ENCODE measurements at places on chromosomes 2 and 18.

GRCh38 chr2:167331636-167332232 is 443.5 kb downstream of the XIRP2 start:
- ATAC-seq: no peak

DNA sequence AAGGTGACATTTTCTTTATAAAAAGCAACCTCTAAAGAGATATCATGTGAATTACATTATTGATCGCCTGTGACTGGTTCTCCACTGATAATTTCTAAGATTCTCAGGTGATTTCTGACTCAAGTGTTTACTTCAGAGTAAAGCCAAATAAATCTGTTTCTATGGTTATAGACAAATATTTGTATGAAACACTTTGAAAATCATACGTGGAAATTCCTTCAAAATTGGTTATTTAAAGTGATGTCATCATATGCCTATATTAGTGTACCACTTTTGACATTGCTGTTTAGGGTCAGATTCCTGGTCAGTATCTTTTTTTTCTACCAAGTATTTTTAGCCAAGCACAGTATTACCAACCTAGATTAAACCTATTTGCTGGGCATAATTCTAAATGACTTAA is 881.3 kb upstream of the FAM98A start:
- ATAC-seq: no peak

DNA sequence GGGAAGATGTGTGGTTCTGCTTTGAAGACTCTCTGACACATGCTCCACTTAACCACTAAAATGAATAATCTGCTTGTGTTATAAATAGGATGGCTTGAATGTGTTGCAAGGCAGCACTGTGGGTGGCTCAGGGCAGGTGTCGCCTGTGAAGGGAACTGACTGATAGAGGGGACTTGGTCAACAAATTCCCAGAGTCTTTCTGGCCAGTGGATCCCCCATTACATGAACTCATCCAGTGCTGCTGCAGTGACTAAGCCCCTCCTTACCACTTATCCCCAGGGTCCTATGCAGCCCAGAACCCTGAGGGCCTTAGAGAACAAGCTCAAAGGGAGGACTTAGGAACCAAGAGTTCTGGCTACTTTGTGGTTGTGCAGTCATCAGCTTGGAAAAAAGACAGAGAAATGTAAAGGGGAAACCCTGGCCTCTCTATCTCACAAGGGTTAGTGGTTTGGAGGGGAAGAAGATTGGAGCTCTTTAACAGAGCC is 226.2 kb upstream of the TNP1 start:
- ATAC-seq: no peak

- no peak for ATAC-seq
Measured at GRCh38 chr2:21281791-21282514, 158.2 kb downstream of the TDRD15 start.

DNA sequence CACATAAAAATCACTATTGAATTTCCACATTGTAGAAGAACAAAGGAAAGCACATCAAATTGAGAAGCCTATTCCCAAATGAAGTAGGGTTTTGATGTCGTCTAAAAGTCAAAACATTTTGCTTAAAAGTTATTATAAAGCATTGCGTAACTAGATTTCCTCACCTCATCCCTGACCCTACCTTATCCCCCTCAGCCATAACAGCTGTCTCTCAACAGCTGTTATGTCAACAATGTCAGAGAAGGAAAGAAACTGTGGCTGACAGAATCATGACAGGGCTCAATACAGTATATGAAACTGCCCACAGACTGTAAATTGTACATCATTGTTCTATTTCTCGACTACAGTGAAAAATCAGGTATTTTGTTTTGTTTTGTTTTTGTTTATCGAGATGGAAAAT is 63.0 kb upstream of the ACVR1C start:
- no peak for ATAC-seq

DNA sequence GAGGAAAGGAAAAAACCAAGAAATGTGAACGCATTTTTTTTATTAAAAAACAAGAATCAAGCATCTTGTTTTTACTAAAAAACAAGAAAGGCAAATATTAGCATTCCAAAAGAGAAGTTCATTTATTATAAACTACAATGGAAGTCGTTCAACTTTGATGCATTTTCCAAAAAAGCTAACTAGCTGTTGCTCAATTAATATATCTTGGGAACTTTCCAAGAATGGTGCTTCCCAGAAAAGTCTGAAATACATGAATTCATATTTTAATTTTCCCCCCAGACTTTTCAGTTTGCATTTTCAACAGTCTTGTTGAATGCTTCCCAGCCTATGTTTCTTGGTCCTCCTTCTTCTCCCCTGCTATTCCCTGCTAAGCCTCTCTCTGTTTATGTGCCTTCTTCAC is 7.5 kb upstream of the RND3 start:
- no peak for ATAC-seq

- no peak for ATAC-seq
Measured at GRCh38 chr2:30915486-30915885, 108.2 kb upstream of the CAPN13 start.

All from gastroesophageal sphincter (tissue), 4 donors.